ENCODE measurements at places on chromosomes 3 and 15.

DNA sequence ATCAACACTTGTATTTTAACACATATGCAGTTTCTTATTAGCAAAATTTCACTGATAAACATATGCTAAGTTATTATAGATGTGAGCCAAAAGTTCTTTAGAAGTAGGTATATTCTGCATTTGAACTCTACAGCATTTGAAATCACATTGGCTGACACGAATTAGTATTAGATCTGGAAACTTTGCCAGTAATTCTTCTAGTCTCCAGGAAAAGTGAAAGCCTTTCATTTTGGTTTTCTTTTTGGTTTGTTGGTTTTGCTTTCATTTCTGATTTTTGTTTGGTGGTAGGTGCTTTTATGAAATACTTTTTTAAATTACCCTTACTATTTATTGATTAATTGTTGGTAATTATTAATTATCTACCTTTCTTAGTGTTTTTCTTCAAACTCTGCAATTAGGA lies 72.9 kb downstream of the RBMS3 start:
- DNase-seq, result no peak

GRCh38 chr3:69180869-69181591 lies 58.6 kb upstream of the LMOD3 start:
- no peak for DNase-seq

- DNase-seq, result peak; percentile 63
These were observed 47.0 kb downstream of the GNB4 start for GRCh38 chr3:179404307-179404706.

GRCh38 chr3:9225268-9225667 lies 24.2 kb downstream of the SRGAP3 start:
- DNase-seq, result peak; percentile 34

- no peak for DNase-seq
These were observed 455.3 kb downstream of the DIPK2A start for GRCh38 chr3:144426967-144427366.

DNA sequence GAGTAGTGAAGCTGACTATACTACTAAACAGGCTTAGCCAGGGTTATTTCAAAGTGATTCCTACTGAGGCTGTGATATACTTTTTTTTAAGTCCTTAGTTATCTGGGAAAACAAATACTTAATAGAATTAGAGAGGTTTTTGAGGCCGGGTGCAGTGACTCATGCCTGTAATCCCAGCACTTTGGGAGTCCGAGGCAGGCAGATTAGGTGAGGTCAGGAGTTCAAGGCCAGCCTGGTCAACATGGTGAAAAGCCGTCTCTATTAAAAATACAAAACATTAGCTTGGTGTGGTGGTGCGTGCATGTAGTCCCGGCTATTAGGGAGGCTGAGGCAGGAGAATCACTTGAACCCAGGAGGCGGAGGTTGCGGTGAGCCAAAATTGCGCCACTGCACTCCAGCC lies 34.2 kb downstream of the PRTG start:
- DNase-seq, result no peak
